ENCODE measurements at places on chromosomes 1 and 21.

DNA sequence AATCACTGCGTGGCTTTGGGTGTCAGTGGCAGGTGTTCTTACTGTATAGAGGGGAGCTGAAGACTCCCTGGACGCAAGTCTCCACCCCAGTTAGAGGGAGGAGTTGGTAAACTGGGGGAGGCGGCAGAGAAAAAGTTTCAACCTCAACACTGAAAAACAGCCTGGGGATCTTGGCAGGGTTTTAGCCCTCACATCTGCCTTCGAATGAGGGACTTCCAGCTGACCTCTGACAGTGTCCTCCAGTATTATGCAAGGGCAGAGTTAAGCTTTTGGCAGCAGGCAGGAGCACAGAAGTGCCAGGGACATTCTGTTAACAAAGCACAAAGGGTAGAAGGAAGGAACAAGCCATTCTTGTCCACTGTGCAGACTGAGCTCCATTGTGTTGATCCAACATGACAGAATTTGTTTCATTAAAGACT, 41.2 kb upstream of the RAB4A start:
- DNase-seq, result no peak

DNA sequence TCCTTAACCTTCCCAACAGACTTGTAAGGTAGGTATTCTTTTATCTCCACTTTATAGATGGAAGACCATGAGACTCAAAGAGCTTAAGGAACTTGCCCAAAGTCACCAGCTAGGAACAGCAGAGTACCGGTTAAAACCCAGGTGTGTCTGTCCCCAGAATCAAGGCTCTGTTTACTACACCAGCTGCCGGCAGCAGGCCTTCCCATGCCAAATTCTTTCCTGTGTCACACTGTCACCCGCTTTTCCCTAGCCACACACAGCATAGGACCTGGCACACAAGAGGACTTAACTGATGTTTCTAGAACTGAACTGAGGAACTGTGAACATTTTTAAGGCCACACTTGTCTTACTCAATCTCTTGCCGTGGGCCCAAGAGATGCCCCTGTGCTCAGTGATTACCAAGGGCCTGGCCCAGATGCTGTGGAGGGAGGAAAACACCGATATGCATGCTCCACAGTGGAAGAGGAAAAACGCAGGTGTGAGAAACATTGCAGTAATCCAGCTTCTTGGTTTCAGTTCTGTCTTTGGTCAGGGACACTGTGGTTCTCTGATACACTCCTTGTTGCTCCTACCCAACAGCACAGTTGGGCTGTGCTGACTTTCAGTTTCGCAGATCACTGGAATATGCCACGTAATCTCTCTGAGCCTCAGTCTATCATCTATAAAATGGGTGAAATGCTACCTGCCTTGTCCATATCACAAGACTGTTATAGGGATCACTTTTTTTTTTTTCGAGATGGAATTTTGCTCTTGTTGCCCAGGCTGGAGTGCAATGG, 13.9 kb upstream of the LY9 start:
- no peak for DNase-seq

DNA sequence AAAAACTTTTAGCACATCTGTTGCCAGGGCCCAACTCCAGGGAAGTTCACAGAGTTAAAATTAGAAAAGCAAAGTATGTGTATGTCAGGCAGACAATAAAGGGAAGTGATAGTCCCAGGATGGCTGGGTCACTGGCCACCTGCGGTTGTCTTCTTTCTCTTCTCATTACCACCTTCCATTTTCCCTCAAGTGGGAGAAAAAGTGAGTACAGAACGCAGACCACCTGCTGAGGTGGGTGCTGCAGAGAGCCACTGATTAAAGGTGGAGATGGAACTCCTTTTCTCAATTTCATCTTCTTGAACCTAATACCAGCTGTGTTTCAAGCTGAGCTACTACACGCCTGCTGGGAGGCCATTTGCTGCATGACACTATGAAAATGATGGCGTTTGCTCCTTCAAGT, 88.8 kb upstream of the PDE4B start:
- no peak for DNase-seq

GRCh38 chr21:27164208-27165177, 197.6 kb upstream of the ADAMTS5 start:
- no peak for DNase-seq

DNA sequence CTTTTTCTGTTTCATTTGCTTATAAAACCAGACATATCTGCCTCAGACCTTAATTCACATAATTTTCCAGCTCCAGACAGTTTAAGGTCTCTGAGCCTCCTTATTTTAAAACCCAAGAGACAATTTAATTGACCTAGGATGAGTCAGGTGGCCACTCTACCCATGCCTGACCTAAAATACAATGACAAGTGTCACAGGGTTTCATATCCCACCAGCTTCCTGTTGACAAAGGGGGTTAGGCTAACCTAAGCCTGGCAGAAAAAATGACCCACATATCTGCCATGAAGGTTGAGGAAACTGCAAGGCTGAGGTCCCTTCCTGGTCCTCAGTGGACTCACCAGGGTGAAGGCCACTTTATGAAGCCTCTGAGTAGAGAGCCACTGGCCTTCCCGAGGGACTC, 52.3 kb downstream of the OPTC start:
- DNase-seq, result no peak

GRCh38 chr1:99676876-99677275, 31.0 kb downstream of the PALMD start:
- DNase-seq, result no peak

- DNase-seq, result no peak
Observed at GRCh38 chr1:34361781-34362357, 185.2 kb downstream of the C1orf94 start.

All from skeletal muscle cell (primary cell).